ENCODE measurements at places on chromosomes 11 and 22.

DNA sequence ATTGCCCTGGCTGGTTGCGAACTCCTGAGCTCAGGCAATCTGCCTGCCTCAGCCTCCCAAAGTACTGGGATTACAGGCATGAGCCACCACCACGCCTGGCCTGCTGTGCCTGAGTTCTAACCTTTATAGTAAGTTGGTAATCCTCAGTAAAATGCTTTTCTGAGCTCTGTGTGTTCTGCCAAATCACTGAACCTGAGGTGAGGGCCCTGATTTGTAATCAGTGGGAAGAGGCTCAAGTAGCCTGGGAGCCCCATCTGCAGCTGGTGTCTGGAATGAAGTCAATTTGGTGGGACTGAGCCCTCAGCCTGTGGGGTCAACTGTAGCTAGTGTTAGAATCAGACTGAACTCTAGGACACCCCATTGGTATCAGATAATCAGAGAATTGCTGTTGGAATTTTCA is 72.6 kb upstream of the PARVG start:
- no peak for DNase-seq

DNA sequence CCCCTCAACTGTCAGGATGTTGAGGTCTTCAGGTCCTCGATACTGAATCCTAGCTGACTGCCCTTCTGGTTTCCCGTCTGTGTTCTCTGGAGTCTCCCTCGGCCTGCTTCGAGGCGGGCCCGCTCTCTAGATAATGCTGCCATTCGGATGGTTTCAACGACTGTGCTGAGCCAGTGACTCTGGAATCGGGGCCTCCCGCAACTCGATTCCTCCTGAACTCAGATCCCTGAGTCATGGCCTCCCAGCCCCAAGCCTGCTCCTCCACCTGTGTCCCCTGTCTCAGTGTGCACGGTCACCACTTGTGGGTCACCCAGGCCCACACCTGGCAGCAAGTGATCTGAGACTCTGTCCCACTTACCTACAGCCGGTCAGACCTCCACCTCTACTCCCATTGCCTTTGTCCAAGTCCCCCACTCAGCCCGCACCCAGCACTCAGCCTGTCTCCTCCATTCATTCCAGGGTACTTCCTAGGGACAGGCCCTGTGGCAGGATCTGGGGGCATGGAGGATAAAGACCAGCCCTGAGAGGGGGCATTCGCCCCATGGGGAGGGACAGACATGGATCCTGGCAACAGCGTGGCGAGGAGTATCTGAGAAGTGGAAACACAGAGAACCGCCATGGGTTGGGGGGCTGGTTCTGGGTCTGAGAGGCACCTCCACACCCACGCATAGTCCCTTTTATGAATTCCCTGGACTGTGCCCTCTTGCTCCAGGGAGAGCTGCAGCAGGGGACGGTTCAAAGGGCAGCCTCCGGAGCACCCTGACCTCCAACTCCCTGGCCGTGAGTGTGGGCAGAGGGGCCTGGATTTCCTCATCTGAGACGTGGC is 14.3 kb downstream of the MPST start:
- DNase-seq = no peak

DNA sequence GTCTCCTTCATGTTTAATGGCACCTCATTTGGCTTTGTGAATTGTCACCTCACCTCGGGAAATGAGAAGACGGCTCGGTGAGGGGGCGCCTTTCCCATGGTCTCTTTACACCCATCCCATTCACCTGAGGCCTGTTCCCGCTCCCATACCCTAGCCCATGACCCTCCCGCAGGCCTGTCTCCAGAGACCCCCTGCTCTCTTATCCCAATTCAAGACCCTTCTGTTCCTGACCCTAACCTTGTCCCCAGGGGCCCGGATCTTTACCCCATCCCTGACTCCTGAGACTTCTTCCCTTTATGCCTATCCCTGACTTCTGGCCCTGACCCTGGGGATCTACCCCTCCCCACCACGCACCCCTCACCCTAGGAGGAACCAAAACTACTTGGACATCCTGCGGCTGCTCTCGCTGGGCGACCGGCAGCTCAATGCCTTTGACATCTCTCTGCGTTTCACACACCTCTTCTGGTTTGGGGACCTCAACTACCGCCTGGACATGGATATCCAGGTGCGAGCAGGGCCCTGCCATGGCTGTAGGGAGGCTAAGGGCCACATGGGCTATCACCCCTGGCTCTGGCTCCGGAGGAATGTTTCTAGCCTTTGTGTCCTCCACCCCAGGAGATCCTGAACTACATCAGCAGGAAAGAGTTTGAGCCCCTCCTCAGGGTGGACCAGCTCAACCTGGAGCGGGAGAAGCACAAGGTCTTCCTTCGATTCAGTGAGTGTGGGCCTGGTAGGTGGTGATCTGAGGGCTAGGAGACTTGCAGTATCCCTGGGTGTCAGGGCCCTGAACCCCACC is 7.9 kb downstream of the INPPL1 start:
- no peak for DNase-seq

GRCh38 chr11:43908191-43908590 is 27.6 kb downstream of the ALKBH3 start:
- no peak for DNase-seq

DNA sequence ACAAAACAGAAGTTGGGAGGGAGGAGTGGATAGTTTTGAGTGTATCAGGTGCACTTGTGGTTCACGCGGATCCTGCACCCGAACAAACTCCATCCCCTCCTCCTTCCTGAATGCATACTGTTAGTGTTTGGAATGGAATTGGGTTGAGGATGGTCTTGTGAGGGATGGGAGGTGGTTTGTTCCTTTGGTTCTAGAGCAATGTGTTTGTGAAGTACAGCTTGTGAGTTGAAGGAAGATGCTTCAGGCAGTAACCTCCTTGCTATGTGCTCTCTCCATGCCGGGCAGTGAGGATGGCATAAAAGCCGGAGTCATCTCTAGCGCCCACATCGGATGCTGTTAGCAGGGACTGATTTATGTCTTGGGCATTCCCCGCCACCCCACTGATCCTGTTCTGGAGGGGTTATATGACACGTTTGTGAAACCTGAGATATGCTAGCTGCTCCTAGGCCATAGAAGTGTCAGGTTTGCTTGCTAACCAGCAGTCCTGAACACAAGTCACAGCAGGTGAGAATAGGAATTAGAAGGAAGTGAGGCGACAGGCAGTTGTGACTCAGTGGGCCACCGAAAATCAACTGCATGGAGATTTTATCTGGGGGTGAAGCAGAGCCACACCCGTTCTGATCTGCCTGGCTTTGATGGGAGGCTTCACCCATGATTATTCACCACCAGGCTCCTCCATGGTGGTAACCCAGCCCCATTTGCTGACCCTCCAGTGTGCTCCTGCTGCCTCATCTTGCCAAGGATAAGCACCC is 2.2 kb downstream of the BCR start:
- DNase-seq = peak; percentile 66

GRCh38 chr22:30667494-30668385 is at the start of gene DUSP18:
Gene DUSP18 (minus strand): TSS chr22:30667875. CDS start chr22:30664003, 3,872 bp downstream.
- DNase-seq = peak; percentile 89

GRCh38 chr11:33449798-33450197 is 192.6 kb downstream of the HIPK3 start:
- DNase-seq = no peak

- DNase-seq = no peak
Observed at GRCh38 chr22:47151490-47151889, 389.0 kb downstream of the TBC1D22A start.

GRCh38 chr11:45396394-45396793 is 110.3 kb upstream of the SYT13 start:
- no peak for DNase-seq

GRCh38 chr11:126147208-126148111 is 64.0 kb downstream of the RPUSD4 start:
- no peak for DNase-seq
